RPMI7951 (cell line): ENCODE measurements at places on chromosomes 1 and 21. TPM values are rescaled to one million over a fixed set of nuclear protein-coding genes. Genes with fewer than 3 reads are reported as not detected.

DNA sequence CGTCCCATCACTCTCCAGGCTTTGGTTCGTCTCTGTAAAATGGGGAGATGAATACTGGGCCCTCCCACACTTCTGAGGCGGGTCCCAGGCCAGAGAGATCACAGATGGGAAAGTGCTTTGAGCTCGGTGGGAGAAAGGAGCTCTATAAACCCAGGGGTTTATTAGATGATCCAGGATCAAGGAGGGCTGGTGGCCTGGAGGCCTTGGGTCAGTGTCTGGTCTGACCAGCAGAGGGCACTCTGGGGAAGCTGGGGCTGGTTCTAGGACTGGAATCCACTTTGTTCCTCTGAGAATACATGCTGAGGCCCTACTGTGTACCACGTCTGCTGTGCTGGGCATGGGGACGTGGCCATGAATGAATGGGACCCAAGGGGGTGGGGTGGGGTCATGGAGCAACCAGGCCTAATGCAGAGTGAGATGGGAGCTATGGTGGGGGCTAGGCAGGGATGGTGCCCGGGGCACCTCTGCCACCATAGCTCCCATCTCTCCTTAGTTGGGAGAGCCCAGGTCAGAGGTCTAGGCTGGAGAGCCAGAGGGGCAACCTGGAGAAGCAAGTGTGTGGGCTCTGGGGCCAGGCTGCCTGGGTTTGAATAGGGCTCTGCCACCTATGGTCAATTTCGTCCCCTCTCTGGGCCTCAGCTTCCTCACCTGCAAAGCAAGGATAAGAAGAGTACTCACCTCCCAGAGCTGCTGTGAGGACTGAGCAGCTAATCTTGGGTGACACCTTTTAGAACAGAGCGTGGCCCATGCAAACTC, 9.0 kb upstream of the FAM131C start:
- peak; percentile 55 for DNase-seq

Gene MAEL
- total RNA-seq: 0.12 and 0.39 TPM in 2 replicates

GRCh38 chr1:227796359-227796915, 19.0 kb upstream of the PRSS38 start:
- DNase-seq: no peak

Gene TTLL10
- not detected in 2 replicates for total RNA-seq

Gene PRKAB2
- 12.9 and 20.8 TPM in 2 replicates for total RNA-seq

Gene RAP1A
- 24.5 and 36.4 TPM in 2 replicates for total RNA-seq

DNA sequence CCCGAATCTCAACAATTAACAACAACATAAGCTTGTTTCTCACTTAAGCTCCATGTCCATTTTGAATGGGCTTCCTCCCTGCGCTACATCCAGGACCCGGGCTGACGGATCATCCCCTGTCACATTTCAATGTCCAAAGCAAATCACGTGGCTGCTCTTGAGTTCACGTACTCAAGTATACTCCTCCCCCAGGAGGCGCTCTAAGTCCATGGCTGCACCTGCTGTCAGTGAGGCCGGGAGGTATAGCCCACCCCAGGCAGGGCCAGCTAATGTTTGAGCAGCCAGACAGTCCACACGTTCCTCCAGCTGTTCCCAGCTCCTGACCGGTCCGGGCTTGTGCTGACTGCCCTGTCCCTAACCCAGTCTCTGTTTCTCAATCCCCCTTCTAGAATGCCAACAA, 220.8 kb downstream of the SLC35F3 start:
- DNase-seq: peak; percentile 63

Gene LMNA
- total RNA-seq: 919 and 1,055 TPM in 2 replicates

- DNase-seq: no peak
Observed at GRCh38 chr1:161913482-161914140, 110.1 kb downstream of the OLFML2B start.

- no peak for DNase-seq
Observed at GRCh38 chr1:78471890-78472620, 18.7 kb upstream of the PTGFR start.

Gene SCCPDH
- total RNA-seq: 25.8 and 31.8 TPM in 2 replicates

GRCh38 chr1:207920444-207921021, 9.6 kb upstream of the CD34 start:
- peak; percentile 20 for DNase-seq

- no peak for DNase-seq
Observed at GRCh38 chr1:61561666-61562065, 163.3 kb downstream of the TM2D1 start.

DNA sequence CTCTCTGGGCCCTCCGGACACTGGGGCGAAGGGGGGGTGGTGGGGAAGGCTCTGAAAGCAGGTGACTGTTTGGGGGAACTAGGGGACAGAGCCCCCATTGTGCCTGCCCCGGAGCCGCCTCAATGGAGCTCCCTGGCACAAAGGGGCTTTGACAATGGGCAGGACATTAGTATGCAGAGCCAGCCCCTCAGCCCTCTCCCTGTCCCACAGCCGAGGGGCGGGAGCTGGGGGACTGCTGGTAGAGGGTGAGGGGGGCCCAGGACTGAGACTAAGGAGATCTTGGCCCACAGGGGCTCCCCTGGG, 7.8 kb downstream of the KCNJ10 start:
- no peak for DNase-seq

Gene PGLYRP3
- not detected in 2 replicates for total RNA-seq

DNA sequence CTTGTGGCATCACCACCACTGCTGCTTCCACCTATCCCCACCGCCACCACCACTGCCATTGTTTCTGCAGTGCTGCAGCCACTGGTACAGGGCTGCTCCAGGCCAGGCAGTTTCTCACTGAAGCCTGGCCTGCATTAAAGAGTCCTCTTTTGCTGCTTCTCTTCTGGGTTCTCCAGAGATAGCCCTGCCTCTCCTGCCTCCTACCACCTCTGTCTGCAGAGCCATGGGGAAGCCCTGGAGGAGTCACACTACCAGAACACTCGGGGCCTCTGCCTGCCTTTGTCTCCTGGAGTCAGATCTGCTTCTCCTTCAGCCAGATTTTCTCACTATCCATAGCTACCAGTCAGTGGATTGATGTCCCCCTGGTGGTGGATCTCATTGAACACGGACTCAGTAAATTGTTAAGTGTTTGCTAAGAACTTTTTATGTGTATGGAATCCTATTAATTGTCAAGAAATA, 37.7 kb upstream of the DDAH1 start:
- DNase-seq: peak; percentile 75

DNA sequence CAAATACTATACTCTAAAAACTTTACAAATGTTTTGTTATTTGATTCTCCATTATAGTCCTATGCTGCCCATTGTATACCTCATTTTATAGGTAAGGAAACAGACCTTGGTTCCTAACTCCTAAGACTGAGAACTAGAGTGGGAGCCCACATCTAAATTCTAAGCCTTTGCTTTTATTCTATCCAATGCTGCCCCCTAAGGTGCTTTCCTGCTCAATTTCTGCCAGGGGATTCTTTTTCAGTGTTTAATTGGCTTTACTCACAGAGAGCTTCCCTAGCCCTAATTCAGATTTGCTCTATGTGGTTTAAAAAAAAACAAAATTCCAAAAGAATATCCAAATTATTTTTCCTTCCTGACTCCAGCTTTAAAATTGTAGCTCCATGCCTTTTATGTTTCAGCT, 64.5 kb downstream of the KIF14 start:
- DNase-seq: no peak

DNA sequence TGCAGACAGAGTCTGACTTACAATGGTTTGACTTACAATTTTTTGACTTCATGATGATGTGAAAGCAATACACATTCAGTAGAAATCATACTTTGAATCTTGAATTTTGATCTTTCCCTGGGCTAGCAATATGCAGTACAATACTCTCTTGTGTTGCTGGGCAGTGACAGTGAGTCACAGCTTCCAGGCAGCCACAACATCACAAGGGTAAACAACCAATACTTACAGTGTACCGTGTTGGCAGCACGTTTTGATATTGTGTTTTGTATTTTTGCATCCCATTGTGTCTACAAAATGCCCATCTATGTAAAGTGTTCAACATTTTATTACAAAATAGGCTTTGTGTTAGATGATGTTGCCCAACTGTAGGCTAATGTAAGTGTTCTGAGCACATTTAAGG, 150.9 kb downstream of the NTMT2 start:
- DNase-seq: peak; percentile 54

Gene AMY2A
- total RNA-seq: not detected in 2 replicates

GRCh38 chr1:117275055-117275454, 64.3 kb upstream of the VTCN1 start:
- DNase-seq: no peak
